Stimulated activated CD8-positive, alpha-beta memory T cell treated with anti-CD3 and anti-CD28 coated beads, Interleukin-15, amount 100 ng/mL, for 48 hours (primary cell): ENCODE measurements at places on chromosomes 7 and 10.

DNA sequence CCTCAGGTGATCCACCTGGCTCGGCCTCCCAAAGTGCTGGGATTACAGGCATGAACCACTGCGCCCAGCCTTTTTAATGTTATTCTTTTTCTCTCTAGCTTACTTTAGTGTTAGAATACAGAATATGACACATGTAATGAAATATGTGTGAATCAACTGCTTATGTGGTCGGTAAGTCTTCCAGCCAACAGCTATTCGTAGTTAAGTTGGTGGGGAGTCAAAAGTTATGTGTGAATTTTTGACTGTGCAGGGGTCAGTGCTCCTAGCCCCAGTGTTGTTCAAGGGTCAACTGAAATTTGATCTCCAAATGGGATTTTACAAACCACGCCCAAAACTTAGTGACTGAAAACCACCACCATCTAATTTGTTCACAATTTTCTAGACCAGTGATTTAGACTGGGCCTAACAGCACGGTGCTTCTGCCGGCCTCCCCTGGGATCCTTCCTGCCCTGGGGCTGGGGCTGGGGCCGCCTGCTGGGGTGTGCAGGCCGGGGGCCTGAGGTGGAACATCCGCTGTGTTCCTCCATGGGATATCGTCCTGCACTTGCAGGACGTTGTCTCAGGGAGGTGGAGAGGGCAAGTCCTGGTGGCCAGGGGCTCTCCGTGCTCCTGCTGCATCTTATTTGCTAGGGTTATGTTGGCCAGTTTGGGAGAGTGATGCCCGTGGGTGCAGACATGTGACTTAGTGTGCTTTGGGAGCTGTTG is 24.5 kb upstream of the GRB10 start:
- no peak for DNase-seq

- no peak for DNase-seq
These were observed 606.2 kb downstream of the LRMDA start for GRCh38 chr10:76037531-76038155.

DNA sequence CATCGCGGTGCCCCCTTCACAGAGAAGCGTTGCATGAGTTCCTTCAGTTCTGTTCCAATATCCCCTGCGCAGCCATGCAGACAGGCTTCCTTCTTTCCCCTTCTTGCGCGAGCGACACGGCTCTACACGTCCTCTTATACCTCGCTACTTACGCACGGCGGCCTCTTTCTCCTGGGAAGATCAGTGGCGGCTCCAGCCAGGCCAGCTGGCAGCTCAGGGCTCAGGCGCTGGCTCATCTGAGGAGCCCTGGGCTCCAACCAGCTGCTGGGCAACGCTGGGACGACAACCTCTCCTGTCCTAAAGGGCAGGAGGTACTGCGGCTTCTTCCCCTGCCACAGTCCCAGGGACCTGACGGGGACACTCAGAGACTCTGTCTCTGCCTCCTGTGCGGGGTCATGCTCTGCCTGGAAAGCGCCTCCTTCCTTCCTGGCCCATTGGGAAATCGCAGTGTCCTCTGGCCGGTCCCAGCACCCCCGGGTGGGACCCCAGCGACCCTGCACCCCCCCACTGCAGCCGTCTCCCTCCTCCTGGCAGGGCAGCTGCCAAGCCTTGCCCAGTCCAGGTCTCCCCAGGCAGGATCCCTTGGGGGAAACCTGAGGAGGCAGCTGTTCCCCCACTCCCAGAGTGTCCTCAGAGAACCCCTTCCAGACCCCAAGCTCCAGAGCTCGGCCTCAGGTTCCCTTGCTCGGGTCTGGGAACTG is 5.0 kb upstream of the FAM20C start:
- no peak for DNase-seq

- no peak for DNase-seq
These were observed 125.6 kb downstream of the CYP26A1 start for GRCh38 chr10:93199191-93199751.

DNA sequence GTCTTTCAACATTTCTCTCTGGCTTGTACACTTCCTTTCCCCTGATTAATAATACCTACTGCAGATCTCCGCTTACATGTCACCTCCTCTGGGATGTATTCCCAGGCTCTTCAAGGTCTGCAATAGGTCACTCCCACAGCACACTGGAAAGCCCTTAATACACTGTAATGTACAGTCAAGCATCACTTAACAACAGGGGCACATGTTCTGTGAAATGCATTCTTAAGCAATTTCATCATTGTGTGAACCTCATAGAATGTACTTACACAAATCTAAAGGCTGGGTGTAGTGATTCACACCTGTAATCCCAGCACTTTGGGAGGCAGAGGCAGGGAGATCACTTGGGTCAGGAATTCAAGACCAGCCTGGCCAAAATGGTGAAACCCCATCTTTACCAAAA is 1.9 kb downstream of the COX15 start:
- no peak for DNase-seq

- DNase-seq, result no peak
These were observed 5.9 kb upstream of the CFAP69 start for GRCh38 chr7:90239050-90239449.

GRCh38 chr7:55953707-55954475 is 2.2 kb downstream of the MRPS17 start:
- no peak for DNase-seq

- no peak for DNase-seq
These were observed 50.0 kb downstream of the AOC1 start for GRCh38 chr7:150902078-150903033.

- DNase-seq, result no peak
These were observed 52.6 kb upstream of the SMNDC1 start for GRCh38 chr10:110357252-110357780.

- DNase-seq, result no peak
These were observed 49.2 kb downstream of the GSDME start for GRCh38 chr7:24707988-24708615.

GRCh38 chr7:66514050-66514449 is 114.6 kb upstream of the KCTD7 start:
- no peak for DNase-seq

- DNase-seq, result no peak
These were observed 47.4 kb downstream of the IGF2BP3 start for GRCh38 chr7:23422909-23423308.

GRCh38 chr10:133266056-133266795 is 10.4 kb downstream of the ADAM8 start:
- no peak for DNase-seq

GRCh38 chr7:113628948-113629847 is 289.6 kb downstream of the PPP1R3A start:
- no peak for DNase-seq

DNA sequence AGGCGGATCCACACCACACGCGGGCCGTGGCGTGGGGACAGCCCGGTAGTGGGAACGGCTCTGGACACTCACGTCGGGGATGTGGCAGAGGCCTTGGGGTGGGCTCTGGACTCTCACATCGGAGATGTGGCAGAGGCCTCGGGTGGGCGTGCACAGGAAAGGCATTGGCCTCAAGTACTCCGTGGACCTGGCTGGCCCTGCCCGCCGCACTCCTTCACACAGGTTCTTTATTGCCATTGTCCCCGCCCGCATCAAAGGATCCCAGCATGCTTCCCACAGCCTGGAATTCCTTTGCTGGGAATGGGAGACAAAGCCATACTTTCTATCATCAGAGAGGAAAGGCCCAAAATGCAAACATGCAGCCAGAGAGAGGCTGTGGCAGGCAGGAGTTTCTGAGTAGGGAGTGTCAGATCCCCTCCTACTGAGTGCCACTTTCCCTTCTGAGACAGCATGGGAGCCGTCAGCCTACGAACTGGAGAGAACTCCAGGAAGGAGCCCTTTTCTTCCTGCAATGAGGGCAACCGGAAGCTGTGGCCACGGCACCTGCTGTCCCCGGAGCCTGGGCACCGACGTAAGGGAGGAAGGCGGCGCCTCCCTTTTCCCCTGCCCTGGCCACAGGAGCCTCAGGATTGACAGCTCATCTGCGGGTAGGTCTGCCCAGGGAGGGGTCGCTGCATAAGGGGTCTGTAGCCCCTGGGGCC is 51.5 kb downstream of the RBM17 start:
- no peak for DNase-seq

GRCh38 chr7:28608731-28609130 is 196.4 kb downstream of the CREB5 start:
- DNase-seq, result no peak

GRCh38 chr7:50795253-50795652 is 12.6 kb upstream of the GRB10 start:
- DNase-seq, result no peak

DNA sequence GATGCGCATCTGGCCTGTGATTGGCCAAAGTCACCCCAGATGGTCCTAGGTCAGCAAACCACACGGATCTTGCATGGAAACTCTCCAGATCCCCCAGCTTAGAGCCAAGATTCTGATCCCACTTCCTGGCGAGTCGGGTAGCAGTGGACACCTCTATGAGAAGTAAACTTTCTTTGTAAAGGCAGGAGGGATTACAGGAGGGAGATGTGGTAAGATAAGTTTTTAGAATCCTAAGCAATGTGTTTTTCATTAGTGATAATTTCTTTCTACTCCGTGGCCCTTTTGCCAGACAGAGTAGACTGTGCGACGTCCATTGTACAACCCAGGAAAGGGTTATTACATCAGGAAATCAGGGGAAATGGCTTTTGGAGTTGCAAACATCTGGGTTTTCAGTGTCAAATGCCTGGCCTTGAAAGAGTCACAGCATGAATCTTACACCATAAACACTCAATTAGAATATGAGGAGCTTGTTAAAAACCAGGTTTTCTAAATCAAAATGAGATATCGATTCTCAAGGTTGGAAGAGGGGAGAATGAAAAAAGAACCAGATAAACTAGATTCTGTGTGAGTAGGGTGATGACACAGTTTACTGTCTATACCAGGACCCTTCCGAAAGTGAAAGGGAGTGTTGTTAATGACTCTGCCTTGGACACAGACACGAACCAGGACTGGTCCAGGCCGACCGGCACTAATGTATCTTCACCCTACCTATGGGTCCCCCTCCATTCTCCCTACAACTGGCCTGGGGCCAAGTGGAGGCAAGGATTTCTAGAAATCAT is 61.9 kb upstream of the WAC start:
- no peak for DNase-seq
